ENCODE measurements at places on chromosomes 3 and 15.

DNA sequence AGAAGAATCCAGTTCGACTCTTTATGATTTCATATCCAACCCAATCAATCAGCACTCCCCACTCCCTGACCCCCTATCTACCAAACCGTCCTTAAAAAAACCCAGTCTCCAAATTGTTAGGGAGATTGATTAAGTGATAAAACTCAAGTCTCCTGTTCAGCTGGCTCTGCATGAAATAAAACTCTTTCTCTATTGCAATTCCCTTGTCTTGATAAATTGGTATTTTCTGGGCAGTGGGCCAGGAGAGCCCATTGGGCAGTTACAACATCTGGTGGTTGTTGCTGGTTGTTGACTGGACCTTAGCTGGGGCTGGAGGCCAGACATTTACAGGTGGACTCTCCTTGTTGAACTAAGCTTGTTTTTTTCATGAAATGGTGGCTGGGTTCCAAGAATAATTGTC lies 642.3 kb downstream of the ROBO2 start:
- peak; percentile 58 for DNase-seq

DNA sequence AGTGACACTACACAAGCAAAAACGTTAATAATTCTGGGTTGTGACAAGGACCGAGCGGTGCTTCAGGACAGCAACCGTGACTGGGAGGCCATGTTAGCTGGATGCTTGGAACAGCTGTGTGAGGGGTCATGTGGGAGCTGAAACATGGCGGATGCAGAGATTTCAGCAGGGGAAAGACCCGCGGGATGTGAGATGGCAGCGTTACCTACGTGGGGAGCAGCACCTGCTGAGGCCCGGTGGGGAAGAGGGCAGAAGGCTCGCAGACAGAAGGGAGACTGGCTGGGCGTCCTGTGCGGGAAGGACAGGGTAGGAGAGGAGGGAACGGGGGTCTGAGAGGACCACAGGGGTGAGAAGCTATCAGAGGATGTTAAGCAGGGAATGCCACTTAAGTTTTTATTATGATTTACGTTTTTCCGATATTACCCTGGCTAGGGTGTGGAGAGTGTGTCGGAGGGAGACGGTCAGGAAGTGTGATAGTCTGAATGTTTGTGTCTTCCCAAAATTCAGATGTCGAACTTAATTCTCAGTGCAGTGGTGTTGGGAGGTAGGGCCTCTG lies 228.8 kb upstream of the LYSMD4 start:
- DNase-seq: no peak

GRCh38 chr15:47398132-47398531 lies 319.2 kb upstream of the SEMA6D start:
- DNase-seq: no peak

DNA sequence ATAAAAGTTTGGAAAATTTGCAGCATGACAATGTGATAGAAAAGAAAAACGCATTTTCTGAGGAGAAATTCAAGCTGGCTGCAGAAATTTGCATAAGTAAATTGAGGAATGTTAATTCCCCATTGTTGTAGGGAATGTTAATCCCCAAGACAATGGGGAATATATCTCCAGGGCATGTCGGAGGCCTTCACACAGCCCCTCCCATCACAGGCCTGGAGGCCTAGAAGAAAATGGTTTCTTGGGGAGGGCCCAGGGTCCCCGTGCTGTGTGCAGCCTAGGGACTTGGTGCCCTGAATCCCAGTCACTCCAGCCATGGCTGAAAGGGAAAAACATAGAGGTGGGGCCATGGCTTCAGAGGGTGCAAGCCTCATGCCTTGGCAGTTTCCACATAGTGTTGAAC lies 101.1 kb downstream of the BOC start:
- DNase-seq: no peak

- no peak for DNase-seq
Observed at GRCh38 chr15:41583795-41584194, 24.8 kb downstream of the TYRO3 start.

DNA sequence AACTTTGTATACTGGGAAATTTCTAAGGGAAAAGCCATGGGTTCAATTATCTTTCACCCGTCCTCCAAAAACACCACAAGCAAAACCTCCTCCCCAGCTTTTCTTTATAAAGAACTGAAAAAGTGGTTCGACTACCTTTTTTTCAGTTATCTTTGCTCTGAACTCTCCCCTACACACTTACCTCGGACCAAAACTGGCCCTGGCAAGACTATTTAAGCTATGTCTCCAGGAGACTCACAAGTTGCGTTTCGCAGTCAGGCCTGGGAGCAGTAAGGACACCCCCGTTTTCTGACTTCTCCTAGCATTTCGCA lies 645 bp downstream of the COPS2 start:
- peak; percentile 7 for DNase-seq

DNA sequence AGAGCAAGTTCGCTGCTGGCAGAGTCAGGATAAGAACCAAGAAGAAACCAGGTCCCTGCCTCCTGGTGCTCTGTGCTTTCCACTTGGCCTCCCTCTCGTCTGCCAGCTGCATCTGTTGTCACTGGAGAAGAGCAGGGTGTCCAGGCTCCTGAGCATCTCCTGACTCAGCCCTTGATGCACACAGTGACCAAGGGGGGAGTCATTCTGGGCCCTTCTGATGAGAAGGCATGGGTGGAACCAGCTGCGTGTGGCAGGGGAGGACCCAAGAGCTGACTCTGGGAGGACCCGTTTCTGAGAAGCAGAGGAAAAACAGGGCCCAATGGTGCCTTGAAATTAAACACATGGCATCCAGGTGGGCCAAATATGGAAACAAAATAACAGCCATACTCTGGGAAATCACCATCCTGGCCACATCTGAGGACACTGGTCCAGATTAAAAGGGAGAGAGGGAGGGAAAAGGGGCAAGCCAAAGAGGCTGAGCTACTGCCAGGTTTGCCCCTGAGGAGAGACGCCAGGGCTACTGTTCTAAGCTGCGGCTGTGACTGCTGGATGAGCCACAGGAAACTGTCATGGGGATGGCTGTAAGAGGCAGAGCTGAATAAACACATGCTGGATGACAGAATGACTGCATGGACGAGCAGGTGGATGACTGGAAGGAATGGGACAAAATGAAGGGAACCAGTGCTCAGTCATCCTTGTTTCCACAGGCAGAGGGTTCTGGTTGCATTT lies 58.1 kb upstream of the CA12 start:
- peak; percentile 50 for DNase-seq

DNA sequence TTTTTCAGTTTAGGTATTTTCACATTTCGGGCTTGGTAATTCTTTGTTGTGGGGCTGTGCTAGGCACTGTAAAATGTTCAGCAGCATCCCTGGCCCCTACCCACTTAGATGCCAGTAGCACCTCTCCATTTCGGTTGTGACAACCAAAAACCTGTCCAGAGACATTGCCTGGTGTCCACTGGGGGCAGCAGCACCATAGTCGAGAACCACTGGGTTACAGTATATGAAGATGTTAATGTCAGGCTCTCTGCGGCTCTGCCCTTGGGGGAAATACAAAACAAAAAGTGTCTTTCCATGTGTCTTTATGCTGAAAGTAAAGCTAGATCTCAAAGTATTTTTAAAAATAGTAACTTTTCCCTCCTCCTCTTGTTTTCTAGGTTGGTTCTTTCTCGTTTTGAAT lies 177.2 kb downstream of the ITPR1 start:
- no peak for DNase-seq

DNA sequence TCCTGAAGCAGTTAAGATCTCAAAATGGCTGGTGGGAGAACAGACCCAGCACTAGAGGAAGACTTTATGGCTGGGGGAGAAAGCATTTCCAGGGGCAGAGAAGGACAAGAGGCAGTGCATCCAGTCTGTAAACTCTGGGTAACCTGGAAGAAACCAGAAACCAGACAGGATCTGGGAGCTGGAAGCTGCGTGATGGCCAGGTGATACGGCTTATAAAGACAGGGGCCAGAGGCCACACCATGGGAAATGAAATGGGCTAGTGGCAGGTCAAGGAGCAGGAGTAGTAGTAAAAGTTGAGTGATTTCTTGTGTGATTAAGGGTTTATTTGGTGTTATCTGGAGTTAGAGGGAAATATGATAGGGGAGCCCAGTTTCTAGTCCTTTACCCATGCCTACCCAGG lies 144.7 kb upstream of the ARRDC4 start:
- no peak for DNase-seq

- DNase-seq: no peak
Observed at GRCh38 chr15:98581715-98582114, 66.6 kb upstream of the IGF1R start.

- no peak for DNase-seq
Observed at GRCh38 chr3:191399918-191400317, 61.0 kb upstream of the PYDC2 start.

GRCh38 chr3:66442254-66443117 lies 58.3 kb downstream of the LRIG1 start:
- peak; percentile 76 for DNase-seq

GRCh38 chr15:39595338-39596221 lies 14.7 kb downstream of the THBS1 start:
- DNase-seq: no peak

DNA sequence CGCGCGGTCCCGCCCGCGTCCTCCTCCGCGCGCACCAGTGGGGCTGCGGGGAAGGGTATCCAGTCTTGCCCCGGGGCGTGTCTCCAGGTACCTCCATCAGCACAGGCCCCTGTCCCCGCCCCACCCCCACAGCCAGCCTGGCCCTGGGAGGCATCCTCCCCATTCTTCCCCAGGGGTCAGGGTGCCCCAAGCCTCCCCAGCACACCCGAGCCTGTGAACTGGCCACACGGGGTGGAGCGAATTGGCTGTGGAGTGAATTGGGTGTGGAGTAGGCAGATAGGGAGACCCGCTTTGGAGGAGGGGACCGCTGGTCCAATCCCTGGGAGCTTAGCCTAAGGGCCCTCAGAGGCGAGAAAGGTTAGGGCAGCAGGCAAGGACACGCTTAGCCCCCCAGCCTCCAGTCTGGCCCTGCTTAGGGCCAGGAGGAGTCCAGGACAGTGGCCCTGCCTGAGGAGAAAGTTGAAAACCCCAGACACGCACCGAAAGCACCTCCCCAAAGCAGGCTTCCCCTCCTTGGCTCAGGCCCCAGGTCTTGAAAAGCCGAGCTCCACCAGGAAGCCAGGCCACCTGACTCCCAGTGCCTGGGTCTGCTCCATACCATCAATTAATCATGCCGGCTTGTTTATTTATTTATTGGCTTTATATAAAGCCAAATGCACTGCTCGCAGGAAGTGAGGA lies 107.7 kb upstream of the SLC6A11 start:
- no peak for DNase-seq

DNA sequence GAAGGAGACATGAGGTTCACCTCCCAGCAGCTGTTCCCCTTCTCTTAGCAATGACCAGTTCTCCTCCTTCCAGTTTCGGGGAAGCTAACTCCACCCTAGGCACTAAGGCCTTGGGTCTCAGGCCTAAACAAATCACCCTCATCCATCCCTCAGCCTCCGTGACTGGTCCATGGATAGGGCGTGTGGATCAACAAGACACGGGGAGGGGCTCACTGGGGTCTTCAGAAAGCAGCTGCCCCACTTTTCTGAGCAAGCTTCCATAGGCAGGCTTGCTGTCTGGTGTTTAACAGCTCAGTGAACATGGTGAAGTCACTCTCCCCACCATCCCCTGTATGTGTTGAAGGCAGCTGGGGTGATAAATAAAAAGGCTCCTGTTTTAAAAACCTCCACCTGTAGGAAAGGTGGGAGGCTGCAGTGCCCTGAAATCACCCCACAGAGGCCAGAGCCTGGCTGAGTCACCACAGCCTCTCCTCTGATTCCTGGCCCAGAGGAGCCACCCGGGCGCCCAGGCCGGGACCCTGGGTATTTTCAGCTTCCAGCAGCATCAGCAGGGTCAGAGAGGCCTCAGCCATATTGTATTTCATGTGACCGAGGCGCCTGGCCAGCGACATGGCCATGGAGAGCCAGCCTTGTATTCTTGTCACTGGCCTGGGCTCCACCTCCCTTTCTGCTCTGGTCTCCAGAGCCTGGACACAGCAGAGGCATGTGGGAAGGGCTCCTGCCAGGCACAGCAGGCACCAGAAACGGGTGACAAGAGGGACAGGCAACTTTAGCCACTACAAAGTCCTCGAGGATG lies 60.3 kb upstream of the HERC1 start:
- DNase-seq: no peak

GRCh38 chr3:37400945-37401344 lies 226.6 kb upstream of the LRRFIP2 start:
- no peak for DNase-seq

GRCh38 chr15:74130155-74130848 lies at the start of gene ISLR2:
Gene ISLR2, plus strand, starts transcription at chr15:74130586. Its CDS starts 2,169 bp downstream, at chr15:74132755.
- no peak for DNase-seq

DNA sequence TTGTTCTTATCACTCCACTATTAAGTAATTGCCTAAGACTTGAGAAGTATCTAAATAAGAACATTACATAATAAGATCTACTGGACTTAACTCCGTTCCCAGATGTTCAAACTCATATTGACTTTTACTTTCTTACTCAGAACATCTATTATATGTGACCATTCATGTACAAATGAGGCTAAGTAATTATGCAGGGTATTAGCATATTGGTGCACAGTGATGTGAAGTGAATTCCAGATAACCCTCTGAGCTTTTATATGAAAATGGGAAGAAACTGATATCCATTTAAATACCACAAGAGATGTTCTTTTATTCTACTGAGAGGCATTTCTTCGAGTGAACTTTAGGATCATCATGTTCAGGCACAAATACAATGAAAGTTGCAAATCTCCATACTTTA lies 135.7 kb downstream of the ZPLD1 start:
- no peak for DNase-seq

- DNase-seq: no peak
Observed at GRCh38 chr3:12308517-12308916, 19.6 kb downstream of the PPARG start.

DNA sequence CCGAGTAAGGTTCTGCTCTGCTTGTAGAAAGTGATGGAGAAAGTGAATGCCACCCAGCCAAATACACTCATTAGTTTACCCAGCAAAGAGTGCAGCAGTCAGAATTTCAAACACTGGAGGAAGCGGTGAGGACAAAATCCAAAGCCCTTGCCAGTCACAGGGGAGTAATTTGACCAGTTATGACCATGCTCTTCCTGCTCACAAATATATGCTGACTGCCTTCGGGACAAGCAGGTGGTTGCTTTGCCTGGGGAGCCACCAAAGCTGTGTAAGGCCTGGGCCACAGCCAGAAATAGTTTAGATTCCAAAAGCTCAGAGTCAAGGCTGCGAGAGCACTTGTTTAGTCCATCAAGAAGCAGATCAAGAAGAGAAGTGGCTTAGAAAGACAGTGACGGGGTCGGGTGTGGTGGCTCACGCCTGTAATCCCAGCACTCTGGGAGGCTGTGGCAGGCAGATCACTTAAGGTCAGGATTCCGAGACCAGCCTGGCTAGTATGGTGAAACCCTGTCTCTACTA lies 51.0 kb upstream of the ATP13A3 start:
- DNase-seq: no peak

- no peak for DNase-seq
Observed at GRCh38 chr3:175355801-175356335, 496.7 kb downstream of the NAALADL2 start.

GRCh38 chr3:12442654-12443501 lies 41.4 kb upstream of the TSEN2 start:
- no peak for DNase-seq
